ENCODE measurements at places on chromosomes 16 and 17.

DNA sequence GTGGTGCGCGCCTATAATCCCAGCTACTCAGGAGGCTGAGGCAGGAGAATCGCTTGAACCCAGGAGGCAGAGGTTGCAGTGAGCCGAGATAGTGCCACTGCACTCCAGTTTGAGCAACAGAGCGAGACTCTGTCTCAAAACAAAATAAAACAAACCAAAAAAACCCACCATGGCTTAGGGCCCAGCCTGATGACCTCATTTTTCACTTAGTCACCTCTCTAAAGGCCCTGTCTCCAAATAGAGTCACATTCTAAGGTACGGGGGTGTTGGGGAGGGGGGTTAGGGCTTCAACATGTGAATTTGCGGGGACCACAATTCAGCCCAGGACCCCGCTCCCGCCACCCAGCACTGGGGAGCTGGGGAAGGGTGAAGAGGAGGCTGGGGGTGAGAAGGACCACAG, 1.4 kb upstream of the STH start:
- no peak for DNase-seq

DNA sequence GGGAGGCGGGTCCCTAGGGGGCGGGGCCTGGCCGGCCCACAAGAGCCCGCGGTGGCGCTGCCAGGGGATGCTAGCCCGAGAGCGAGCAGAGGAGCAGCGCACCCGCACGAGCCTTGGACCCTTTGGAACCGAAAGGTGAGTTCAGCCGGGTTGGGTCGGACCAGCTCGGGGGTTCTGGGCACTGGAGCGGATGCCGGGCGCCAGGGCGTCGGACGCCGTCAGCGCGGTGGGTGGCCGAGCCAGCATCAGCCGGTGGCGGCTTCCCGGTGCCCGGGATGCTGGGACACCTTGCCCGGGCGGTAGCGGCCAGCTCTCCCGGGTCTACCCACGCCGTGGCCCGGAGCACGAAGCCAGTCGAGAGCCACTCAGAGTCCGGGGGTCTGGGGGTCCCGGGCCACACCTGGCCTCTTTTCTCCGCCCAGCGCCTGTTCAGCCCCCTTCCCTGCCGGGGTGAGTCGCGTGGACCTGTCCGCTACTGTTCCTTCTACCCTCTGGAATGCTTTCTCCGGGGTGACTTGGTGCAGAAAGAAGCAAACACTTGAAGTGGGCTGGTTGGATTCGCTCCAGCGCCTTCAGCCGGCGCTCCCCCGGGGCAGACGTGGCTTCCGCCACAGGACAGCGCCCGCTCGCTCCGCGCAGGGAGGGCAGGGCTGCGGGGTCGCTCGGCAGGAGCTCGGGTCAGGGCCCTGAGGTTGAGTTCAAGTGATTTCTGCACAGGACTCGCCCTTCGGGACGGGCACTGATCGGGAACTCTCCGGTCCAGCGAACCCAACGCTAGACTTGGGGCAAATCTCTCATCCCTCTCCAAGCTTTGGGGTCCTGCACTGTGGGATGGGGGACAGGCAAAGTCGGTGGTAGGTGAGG, at the start of gene SCNN1G:
TSS of gene SCNN1G (plus strand) at position 67 of the 864 bp plus-strand sequence. CDS start 3,527 bp downstream, outside the sequence.
- no peak for DNase-seq

DNA sequence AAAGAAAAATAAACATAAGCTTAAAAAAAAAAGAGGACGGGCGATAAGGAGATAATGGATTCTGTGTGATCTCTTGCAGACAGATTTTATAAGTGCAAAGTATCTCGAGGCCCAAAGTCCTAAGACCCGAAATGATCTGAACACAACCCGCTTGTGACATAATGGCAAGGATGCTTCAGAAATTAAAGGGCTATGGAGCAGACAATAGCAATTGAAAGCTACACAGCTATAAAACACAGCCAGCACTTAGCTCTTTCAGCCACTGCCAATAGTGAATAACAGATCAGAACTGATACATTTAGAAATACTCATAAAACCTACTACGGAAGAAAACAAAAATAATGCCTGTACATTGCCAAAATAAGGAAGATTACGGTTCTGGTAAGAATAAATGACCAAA, 117.5 kb downstream of the ZFHX3 start:
- no peak for DNase-seq

GRCh38 chr17:37743875-37744632, 805 bp downstream of the HNF1B start:
- peak; percentile 14 for DNase-seq

DNA sequence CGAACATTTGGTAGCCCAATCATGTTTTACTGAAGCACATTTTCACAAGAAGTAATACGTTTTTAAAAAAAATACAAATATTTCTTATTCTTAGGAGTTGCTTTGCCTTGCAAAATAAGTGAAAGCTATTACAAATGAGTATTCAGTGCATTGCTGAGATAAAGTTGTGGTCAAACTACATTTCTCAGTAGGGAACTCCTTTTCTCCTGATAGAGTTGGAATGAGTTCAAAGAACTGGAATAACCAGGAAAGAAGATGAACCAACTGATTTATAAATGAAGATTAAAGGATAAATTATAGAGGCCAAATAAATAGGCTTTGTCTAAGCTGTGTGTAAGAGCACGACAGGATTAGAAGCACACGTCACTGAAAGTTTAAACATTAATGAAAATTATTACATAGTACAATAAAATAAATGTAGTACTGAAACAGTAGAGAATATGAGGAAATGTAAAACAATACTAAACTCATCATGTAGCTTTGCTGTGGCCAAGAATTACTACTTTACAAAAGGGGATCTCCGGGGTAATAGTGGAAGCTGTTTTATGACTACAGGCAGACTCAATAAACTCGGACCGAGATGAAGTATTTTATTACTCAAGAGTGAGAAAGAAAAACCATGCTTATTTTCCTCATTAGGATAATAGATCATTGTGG, 73.6 kb downstream of the KCNJ2 start:
- no peak for DNase-seq

DNA sequence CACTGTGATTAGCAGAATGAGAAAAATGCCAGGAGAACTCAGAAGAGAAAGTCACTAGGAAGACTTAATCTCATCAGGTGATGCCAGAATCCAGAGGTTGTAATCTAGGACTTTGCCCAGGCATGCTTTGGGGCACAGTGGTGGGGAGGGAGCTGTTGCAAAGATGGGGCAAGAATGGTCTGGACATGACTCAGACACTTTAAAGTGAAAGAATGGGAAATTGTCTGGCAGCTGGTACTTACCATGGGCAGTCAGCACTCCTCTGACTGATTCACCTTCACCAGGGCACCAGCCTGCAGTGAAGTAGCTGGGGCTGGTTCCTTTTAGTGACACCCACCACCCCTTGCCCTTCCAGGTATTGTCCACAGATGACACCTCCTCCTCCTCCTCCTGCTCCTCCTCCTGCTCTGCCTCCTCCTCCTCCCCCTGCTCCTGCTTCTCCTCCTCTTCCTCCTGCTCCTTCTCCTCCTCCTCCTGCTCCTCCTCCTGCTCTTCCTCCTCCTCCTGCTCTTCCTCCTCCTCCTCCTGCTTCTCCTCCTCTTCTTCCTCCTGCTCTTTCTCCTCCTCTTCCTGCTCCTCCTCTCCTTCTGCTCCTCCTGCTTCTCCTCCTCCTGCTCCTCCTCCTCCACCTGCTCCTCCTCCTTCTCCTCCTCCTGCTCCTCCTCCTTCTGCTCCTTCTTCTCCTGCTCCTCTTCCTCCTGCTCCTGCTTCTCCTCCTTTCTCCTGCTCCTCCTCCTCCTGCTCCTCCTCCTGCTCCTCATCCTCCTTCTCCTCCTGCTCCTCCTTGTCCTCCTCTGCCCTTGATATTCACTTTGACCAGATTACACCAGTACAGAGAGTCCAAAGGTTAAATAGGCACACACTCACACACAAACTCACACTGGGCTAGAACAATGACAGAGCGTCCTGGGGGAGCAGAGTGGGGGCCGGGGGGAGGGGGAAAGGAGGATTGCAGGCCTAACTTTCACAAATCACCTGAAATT, at the start of gene CHD9NB:
TSS of gene CHD9NB (minus strand) at position 379 of the 983 bp plus-strand sequence. CDS start 8,739 bp downstream, outside the sequence.
- DNase-seq = no peak

GRCh38 chr16:57379579-57379978, 7.3 kb downstream of the CX3CL1 start:
- no peak for DNase-seq

- no peak for DNase-seq
Observed at GRCh38 chr17:63275971-63276745, 169.9 kb downstream of the CYB561 start.

- DNase-seq = no peak
Observed at GRCh38 chr16:57070424-57070823, 22.0 kb upstream of the CPNE2 start.

- no peak for DNase-seq
Observed at GRCh38 chr17:76277300-76278267, 12.4 kb downstream of the UBALD2 start.

DNA sequence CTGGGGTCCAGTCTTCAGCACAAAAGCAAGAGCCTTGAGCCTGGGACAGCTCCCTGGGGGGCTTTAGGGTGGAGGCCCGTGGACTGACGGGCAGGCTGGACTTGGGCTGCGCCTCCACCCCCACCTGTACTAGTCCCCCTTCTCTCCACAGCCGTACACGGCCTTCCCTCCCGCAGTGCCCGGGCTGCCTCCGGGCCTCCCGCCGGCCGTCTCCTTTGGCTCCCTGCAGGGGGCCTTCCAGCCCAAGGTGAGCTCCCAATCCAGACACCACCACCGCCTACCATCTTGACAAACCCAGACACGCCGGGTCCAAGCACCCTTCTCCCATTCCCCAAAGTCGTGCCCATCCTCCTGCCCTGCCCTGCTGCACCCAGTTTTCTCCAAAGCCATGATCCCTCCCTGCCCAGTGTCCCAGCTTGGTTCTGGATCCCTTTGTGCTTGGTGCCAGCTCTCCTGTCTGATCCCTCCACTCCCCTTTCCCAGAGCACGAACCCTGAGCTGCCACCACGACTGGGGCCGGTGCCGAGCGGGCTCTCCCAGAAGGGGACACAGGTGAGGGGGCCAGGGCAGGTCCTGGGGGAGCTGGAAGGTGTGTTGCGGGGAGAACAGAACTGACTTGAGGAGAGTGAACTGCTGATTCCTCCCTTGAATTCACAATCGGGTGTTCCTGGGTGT, 7.1 kb downstream of the FBRS start:
- no peak for DNase-seq

DNA sequence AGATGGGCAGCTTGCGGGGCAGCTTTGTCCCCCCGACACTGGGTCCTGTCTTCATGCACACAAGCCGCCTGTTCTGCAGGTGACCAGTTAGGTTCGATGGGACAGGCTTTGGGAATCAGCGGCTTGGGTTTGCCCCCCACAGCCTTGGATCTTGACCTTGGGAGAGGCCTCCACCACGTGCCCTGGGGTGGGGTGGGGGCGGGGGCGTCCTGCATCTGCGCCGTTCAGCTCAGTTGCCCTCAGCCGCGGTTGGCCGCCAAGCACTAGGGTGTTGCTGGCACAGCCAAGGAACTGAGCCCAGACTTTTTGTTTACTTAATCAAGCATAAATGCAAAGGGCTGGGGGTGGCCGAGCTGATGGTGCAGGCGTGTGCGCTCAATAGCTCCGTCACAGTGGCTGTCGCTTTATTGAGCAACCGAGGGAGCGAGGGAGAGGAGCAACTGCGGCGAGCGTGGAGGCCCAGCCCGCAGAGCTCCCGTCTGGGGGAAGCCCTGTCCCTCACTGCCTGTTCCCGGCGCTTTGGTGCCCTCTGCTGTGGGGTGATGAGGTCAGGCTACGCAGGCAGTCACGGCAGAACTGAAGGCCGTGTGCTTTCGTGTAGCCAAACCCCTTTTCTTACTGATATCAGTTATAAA, 33.9 kb downstream of the JPH3 start:
- DNase-seq = peak; percentile 87

DNA sequence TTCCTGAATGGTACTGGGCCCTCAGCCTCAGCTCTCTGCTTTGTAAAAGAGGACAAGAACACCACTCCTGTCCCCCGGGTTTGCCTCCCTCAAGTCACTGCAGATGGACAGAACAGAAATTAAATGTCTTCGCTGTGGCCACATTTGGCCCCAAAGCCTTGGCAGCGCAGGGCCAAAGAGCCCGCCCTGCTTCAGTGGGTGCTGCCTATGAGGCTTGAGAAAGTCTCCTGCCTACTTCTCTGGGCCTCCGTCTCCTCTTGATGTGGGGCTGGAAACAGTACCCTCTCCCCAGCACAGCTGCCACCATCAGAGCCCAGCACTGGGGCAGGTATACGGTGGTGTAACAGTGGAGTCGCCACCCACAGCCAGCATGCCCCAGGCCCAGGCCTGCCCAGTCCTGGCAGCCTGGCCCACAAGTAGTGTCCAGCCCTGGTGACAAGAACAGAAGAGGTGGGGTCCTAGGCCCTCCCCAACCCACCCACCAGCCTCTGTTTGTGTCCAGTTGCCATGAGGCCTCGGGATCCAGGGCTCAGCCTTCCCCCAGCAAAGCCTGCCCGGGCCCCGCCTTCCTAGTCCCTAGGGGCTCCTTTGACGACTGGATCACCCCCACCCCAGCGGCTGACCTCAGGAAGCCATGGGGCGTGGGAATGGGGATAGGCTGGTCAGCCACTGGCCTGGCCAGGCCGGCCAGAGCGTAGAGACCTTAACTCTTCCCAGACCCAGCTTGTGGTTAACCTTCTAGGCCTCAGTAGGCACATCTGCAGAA, 3.9 kb upstream of the TPPP3 start:
- no peak for DNase-seq

DNA sequence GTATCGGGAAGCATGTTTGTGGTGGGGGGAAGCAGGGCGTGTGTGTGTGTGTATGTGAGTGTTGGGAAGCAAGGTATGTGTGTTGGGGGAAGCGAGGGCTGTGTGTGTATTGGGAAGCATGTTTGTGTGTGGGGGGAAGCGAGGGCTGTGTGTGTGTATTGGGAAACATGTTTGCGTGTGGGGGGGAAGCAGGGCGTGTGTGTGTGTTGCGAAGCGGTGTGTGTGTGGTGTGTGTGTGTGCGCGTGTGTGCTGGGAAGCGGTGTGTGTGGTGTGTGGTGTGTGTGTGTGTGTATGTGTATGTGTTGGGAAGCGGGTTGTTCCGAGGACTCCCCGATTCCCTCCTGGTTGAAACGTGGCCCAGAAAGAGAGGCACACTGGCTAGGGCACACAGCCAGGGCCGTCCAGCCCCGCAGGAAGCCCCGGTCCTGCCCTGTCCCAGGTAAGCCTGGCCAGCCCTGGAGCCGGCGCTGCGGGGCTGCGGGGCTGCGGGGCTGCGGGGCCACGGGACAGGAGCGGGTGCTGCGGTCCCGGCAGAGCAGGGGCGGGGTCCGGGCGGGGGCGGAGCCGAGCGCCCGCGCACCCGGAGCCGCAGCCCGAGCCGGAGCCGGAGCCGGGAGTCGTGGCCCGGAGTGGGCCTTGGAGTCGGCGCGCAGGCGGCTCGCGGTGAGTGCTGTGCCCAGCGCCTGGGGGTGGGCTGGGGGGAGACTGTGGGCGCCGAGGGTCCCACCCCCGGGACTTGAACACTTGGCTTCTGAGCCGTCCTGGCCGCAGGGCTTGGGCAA, at the start of gene NOD2:
TSS of gene NOD2 (plus strand) at position 608 of the 783 bp plus-strand sequence. CDS start 5,890 bp downstream, outside the sequence.
- peak; percentile 65 for DNase-seq

DNA sequence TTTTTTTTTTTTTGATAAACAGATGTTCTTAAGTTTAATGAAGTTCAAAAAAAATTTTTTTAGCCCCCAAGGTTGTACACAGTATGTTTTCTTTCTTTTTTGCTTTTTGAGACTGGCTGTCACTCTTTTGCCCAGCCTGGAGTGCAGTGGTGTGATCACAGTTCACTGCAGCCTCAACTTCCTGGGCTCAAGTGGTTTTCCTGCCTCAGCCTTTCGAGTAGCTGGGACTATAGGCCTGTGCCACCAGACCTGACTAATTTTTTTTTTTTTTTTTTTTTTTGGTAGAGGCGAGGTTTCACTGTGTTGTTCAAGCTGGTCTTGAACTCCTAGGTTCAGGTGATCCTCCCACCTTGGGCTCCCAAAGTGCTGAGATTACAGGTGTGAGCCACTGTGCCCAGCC, 12.8 kb downstream of the ITGAE start:
- peak; percentile 50 for DNase-seq

- no peak for DNase-seq
Observed at GRCh38 chr16:57871456-57871855, 69.2 kb upstream of the KIFC3 start.
